ENCODE measurements at places on chromosomes 3 and 15.
A peak's percentile ranks its signal among the peaks of the same experiment; 100 is the strongest.

- H3K4me1 ChIP-seq = no peaks in the 10 kb centered on the region
- H3K27ac ChIP-seq = no peak overlapping the region
These were observed 2.9 kb downstream of the PLXND1 start for GRCh38 chr3:129603561-129603942.

DNA sequence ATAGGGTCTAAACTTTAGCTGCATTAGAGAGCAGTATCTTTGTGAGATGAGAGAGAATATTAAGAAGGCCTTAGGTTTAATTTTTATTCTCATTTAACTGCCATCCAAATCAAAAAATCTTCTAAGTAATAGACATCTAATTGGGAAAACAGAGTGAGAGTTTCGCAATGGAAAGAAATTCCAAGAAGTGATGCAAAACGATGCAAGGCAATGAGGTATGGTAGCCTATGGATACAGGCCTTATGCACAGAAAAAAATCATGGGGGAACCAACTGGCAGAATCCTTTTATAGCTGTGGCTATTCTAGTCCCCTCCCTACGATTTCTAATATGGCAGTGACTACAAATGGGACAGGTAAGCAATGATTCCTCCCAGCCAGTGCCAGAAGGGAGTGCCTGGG, 225.9 kb downstream of the GREM1 start:
- no peak overlapping the region for H3K4me3 ChIP-seq
- H3K27me3 ChIP-seq = no peaks in the 10 kb centered on the region
- no peaks in the 10 kb centered on the region for H3K36me3 ChIP-seq

DNA sequence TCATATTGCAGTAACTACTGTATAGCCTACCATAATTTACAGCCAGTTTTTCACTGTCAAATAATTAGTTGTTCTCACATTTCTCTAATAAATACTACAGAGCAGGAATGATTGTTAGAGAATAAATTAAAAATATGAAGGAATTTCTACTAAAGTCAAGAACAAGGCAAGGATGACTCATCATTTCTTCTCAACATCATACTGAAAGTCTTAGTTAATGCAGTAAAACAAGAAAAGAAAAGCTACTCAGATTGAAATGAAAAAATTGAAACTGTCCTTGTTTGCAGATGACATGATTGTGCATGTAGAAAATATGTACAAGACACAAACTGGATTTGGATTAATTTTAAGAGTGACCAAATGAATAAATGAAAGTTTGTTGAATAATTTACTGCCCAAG, 608.2 kb downstream of the NSUN3 start:
- H3K27me3 ChIP-seq = no peaks in the 10 kb centered on the region
- H3K4me1 ChIP-seq = no peaks in the 10 kb centered on the region
- DNase-seq = no peak
- no peaks in the 10 kb centered on the region for H3K36me3 ChIP-seq

- H3K4me1 ChIP-seq = no peaks in the 10 kb centered on the region
- H3K36me3 ChIP-seq = no peaks in the 10 kb centered on the region
- no peak overlapping the region for H3K4me3 ChIP-seq
- no peak overlapping the region for H3K27ac ChIP-seq
- DNase-seq = no peak
These were observed 233.0 kb upstream of the SATB1 start for GRCh38 chr3:18657858-18658820.

- DNase-seq = no peak
- H3K27ac ChIP-seq = no peak overlapping the region
- H3K27me3 ChIP-seq = no peaks in the 10 kb centered on the region
- peaks cover 5% of the 10 kb centered on the region for H3K4me1 ChIP-seq
These were observed 20.3 kb downstream of the GMPS start for GRCh38 chr3:155890671-155891190.

DNA sequence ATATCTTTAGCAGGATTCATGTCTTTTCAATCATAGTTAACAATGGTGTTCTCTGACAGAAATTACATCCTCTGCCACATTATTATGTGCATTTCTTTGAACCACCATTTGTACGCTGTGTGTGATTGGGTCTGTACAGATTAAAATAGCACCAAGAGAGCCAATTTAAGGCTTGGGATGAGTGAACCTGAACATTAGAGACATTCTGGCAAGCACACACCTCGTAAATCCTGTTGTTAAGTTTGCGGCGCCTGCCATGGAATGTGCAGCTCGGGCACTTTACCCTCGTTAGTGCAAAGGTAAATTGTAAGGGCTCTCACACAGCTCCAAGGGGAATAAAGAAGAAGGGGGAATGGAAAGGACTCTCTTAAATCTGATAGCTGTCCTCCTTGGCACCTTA, 482.4 kb upstream of the DPPA4 start:
- H3K27ac ChIP-seq = no peak overlapping the region
- H3K4me1 ChIP-seq = no peaks in the 10 kb centered on the region
- H3K4me3 ChIP-seq = no peak overlapping the region

DNA sequence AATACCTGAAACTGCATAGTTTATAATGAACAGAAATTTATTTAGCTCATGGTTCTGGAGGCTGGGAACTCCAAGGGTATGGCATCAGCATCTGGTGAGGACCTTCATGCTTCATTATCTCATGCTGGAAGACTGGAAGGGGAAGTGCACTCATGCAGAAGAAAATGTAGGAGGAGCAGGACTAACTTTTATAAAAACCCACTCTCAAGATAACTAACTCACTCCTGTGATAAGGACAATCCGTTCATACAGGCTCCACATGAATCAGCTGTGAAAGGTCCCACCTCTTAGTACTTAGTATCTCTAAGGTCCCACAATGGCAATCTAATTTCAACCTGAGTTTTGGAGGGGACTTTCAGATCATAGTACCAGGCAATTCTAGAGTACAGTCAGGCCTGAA, 33.6 kb upstream of the APH1B start:
- no peaks in the 10 kb centered on the region for H3K36me3 ChIP-seq
- no peak overlapping the region for H3K4me3 ChIP-seq
- DNase-seq = no peak
- no peaks in the 10 kb centered on the region for H3K27me3 ChIP-seq
- H3K27ac ChIP-seq = peak overlapping the region; percentile 43

Measured in aorta (tissue), 5 donors.